ENCODE measurements at places on chromosomes 4 and X.

- DNase-seq, result peak; percentile 8
These were observed 23.5 kb downstream of the INTS6L start for GRCh38 chrX:135543924-135544323.

- no peak for DNase-seq
These were observed 20.8 kb upstream of the PRPS2 start for GRCh38 chrX:12770440-12770839.

GRCh38 chr4:72564184-72564583 is 4.8 kb downstream of the ADAMTS3 start:
- no peak for DNase-seq

GRCh38 chr4:122787940-122788339 is 38.7 kb upstream of the FGF2 start:
- DNase-seq, result no peak

- DNase-seq, result no peak
These were observed 60.4 kb downstream of the F11 start for GRCh38 chr4:186326391-186326790.

- no peak for DNase-seq
These were observed 151.5 kb downstream of the PTTG2 start for GRCh38 chr4:38111717-38112116.

DNA sequence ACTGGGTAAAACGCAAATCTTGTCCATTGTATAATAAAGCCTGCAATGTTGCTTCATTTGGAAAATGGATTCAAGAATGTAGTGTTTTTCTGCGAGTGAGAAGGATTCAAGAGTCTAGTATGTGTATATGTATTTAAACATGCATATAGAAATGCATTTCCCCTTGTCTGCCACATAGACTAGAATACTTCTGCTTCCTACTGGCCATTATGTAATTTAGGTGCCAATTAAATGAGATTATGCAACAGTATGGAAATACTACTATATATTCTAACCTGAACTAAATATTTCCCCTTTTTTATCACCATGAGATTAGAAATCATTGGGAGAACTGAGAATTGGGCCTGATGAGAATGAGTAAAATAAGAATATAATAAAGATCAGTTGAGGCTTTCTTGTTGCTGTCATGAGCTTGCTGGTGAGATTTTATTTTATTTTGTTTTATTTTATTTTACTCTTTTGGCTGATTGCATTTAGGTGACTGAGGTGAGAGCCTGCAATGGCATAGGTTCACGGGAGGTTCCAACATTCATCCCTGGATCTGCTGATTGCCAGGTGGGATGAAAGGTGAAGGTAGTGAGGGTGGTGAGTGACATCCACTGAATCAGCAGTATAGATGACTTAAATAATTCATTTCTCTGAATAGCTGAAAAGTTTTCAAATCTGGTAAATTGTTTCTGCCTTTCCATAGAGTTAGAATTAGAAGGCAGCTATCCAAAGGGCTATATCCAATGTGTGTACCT is 95.6 kb upstream of the SLC4A4 start:
- no peak for DNase-seq

GRCh38 chrX:42094218-42094617 is 170.9 kb upstream of the CASK start:
- no peak for DNase-seq

DNA sequence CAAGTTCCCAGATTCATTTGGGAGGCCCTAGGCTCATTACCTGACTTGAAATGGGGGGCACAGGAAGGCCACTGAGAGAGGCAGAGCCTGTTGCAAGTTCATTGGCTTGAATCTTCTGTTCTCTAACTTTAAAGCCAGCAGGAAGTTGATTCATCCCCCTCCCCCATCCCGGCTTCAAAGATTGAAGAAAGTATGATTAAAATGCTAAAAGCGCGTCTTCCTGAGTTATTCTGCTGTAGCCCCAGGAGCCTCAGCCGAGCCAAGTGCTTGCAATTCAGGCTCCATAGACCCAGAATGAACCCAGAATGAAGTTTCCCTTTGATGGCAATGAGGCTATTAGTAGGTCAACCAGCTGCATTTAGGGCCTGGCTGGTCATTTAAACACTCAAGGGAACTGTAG is 14.7 kb downstream of the CHST7 start:
- peak; percentile 32 for DNase-seq

- DNase-seq, result no peak
These were observed 15.6 kb downstream of the OPHN1 start for GRCh38 chrX:68417651-68418050.

DNA sequence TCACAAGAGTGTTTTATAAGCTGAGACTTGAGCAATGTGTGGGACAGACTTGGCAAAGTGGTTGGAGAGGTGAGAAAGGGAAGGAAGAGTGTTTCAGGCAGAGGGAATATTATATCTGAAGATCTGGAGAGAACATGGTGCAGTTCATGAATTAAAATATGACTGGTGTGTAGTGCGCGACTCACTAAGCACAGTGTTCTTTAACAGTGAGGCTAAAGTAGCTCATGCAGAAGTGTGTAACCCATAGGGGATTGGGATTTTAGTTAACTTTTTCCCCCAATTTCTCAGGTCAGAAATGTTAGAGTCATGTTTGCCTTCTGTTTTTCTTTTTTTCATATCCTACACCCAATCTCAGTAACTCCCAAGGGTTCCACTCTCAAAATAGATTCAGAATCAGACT is 9.7 kb downstream of the MTHFD2L start:
- DNase-seq, result no peak

- DNase-seq, result no peak
These were observed 268.5 kb upstream of the LDB2 start for GRCh38 chr4:17166954-17167353.

DNA sequence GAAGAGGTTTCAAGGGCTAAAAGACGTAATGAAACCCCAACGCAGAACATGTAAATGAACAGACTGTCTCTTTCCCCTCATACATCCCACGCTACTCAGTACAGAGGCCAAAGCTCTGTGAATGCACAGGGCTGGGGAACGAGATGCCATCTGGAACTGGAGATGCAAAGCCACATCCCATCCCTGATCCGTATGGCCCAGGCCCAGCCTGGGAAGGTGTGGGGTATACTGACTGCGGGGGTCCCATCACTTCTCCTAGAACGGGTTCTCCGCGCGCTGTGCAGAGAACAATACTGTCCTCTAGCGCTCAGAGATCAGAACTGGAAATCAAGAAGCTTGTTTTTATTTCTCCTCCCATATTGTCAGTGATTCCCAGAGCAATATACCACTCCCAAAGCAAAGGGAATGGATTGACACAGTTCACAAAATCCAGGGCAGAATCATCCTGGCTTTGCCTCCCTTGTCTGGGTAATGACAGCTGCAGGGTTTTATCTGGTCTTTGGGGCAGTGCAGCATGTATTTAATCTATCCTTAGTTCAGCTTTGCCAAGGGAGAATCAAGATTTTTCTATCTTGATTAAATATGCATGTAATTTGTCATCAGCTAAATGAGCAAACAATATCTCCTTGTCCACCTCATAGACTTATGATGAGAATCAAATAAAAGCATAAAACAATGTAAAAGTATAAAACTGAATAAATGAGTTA is 47.3 kb upstream of the TLR3 start:
- DNase-seq, result no peak

GRCh38 chr4:187046471-187046870 is 322.8 kb upstream of the FAT1 start:
- DNase-seq, result no peak

GRCh38 chrX:38116706-38117105 is 104.0 kb downstream of the SRPX start:
- DNase-seq, result no peak

GRCh38 chrX:112968351-112969133 is 127.9 kb upstream of the AMOT start:
- no peak for DNase-seq

DNA sequence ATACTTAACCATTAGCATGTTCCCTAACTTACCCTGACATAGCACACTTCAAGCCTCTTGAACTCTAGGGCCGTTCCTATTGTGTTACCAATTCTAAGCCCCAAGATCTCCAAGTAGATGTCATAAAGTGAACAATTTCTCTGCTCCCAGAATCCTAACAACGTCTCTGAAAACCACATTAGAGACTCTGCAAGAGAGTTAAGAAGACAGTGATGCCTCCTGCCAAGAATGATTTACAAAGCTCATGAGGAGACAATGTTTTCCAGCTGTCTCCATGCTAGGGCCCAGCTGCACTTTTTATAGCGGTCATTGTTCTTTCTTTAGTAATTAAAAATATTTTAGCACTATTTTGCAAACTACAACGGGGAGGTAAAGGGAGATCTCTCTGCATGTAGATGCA is 358.4 kb downstream of the PPP3CA start:
- no peak for DNase-seq

- DNase-seq, result no peak
These were observed 447.4 kb upstream of the HS3ST1 start for GRCh38 chr4:11876104-11876503.

- DNase-seq, result no peak
These were observed at the start of gene DCLK2 for GRCh38 chr4:150078041-150078578. Gene DCLK2 (plus strand): TSS chr4:150078445. CDS start chr4:150079028, 583 bp downstream.

GRCh38 chr4:159395693-159396092 is 292.8 kb downstream of the RAPGEF2 start:
- DNase-seq, result no peak

DNA sequence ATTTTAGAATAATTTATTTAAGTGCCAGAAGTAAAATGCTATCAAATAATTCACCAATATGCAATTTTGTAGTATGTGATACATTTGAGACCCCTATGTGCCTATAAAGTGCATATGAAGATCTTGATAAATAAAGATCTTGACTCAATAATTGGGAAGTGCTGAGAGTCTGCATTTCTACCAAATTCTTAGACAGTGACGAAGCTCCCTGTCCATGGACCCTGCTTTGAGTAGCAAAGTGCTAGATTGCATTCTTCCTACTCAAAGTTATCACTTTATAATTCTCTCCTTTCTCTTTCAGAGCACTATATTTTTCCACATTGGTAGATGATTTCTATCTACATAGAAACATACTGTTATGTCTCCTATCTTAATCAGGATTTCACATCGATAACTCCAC is 1393.9 kb downstream of the ARAP2 start:
- no peak for DNase-seq

GRCh38 chr4:156190615-156191014 is 236.9 kb upstream of the CTSO start:
- DNase-seq, result no peak

DNA sequence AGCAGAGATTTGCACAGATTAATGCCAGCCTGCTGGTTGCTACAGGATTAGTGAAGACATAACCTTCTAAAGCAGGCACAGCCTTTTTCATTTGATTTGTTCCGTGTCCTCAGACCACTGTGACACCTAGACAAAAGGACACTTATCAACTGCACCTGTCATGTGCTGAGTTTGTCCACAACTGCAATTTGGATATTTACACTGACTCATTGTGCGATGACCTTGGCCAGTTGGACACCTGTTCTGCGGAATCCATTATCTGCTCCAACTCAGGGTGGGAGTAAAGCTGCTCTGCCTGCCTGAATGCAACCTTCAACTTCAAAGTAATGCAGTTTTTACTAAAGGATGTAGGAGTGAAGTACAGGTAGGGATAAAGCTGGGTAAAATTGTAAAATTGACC is 4.1 kb upstream of the NR0B1 start:
- no peak for DNase-seq

- DNase-seq, result no peak
These were observed 170.9 kb downstream of the AFAP1 start for GRCh38 chr4:7768736-7769135.

DNA sequence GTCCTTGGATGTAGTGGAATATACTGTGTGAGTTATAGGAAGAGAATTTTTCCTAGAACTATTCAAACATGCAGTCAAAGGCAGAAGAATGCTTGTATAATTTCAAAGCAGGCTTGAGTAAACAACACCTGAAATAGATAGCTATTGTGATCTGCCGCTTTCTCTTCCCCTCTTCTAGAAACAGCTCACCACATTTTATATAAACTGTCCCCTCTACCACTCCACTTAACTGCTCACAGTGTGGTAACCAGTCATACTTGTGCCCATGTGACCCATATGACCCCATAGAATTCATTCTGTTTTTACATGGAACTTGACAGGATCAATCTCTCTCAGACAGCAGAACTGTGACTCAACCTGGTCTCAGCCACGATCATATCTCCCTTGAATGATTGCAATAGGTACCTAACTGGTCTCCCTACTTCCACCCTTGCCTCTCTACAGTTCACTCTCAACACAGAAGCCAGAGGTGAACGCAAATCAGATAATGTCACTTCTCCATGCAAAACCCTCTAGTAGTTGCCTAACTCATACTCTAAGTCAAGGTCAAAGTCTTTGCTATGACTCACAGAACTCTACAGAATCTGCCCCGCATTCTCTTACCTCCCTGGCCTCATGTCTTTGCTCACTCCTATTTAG is 85.6 kb upstream of the EFHC2 start:
- DNase-seq, result no peak

DNA sequence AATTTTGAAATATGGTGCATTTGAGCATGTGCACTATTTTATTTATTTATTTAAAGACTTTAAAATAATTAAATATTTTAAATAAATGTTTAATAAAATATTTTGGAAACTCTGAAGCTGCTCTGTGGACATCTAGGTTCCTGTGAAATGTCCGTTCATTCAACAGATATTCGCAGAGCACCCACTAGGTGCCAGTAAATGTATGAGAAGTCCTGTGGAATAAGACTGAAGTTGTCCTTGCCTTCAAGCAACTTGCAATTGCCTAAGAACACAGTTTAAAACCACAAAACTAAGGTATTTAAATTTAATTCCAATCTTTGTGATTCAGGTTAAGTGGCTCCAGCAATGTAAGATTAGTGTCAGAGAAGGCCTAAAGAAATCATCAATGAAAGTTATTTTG is 306.7 kb downstream of the GBA3 start:
- no peak for DNase-seq

GRCh38 chr4:2301806-2302205 is 39.9 kb upstream of the MXD4 start:
- no peak for DNase-seq

DNA sequence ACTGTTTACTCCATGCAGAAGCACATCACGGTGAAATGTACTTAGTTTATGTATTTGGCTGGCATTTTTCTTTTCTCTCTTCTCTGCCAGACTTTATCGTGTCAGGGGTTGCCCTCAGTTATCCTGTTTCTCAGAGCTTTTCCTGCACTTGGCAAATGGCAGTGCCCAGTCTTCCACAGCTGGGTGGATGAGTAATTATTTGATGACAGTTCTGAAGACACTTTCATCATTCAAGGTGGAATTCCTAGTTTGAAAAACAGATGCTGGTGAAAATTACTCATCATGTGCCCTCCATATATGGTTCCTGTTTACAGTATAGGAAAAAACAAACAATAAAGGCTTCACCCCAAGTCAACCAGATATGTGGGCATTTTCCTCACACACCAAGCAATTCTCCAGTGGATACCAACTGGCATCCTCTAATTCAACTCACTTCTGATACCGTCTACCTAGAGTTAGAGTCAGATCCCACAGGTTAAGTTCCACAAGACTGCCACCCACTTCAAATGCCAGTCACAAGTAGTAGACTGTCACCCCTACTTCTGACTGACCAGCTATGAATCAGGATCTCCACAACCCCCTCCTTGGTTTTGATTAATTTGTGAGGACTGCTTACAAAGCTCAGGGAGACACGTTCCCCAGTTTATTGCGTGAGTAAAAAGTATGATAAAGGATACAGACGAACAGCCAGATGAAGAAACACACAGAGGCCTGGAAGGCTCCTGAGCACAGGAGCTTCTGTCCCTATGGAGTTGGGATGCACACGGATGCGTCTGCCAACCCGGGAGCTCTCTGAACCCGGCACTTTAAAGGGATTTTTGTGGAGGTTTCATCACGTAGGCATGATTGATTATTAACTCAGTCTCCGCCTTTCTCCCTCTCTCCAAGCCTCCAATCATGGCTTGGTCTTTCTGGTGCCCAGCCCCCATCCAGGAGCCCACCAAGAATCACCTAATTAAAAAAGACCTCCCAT is 72.9 kb downstream of the CLDN34 start:
- DNase-seq, result no peak

- DNase-seq, result no peak
These were observed 109.4 kb downstream of the DLG3 start for GRCh38 chrX:70554081-70554480.

All from stimulated activated CD4-positive, alpha-beta T cell treated with anti-CD3 and anti-CD28 coated beads, Interleukin-2, amount 100 ng/mL, for 24 hours (primary cell).